ENCODE measurements at places on chromosomes 1 and 21.

DNA sequence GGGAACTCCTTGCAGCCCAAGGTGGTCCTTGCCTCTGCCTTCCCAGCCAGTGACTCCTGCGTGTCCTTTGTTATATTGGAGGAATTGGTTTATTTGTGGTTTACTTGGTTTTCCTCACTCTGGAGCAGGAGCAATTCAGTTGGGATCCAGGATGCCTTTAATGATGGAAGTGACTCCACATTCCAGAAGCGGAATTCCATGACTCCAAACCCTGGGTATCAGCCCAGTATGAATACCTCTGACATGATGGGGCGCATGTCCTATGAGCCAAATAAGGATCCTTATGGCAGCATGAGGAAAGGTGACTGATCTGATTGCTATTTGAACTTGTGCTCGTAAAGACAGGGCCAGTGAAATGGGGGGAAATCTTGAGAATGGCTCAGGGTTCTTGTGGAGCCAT is 15.1 kb upstream of the PIGV start:
- DNase-seq, result no peak

DNA sequence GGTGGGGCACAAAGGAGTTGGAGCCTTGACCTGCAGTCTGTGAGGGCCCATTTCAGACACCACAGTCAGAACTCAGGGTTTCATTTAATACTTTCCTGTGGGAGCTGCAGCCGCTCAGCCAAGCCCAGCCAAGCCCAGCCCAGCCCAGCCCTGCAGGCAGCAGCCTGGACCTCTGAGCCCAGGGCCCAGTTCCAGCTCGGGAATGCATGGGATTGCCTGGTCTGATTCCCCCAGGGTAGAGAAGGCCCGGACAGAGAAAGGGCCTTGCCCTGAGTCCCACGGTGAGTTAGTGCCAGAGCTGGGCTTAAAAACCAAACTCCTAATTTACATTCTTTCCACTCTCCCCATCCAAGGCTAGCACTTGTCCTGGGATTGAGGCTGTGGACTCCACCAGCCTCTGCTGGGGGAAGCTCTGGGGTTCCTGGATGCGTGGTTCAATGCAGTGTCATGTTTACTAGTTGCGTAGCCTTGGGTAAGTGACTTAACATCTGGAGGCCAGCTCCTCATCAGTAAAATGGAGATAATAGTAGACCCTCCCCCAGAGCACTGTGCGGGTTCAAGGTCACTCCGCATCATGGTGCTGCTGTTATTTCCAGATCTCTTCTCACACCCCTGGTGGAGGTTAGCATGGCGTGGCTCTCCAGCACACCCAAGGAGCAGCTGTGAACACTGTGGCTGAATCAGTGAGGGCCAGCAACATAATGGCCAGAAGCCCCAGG is 29.2 kb upstream of the PKP1 start:
- DNase-seq, result no peak

GRCh38 chr21:43297989-43298388 is 128.9 kb downstream of the SIK1 start:
- DNase-seq, result no peak

DNA sequence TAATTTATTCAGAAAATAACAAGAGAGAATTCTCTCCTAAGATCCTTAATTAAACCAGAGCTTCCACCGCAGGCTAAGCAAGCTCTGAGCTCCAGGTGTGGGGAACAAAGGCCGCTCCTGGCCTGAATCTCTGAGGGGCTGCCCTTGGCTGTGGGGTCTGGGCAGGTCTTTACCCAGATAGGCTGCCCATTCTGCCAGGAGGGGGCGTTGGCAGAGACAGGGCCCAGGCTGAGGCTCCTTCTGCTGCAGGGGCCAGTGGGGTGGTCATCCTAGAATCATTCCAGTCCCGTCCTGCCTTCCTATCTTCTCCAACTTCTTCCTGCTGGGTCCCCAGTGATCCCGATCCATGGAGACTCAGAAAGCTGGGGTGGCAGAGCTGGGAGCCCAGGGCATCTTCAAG is 82.9 kb upstream of the POU3F1 start:
- no peak for DNase-seq

GRCh38 chr1:203526130-203526529 is 32.2 kb downstream of the OPTC start:
- no peak for DNase-seq

- DNase-seq, result no peak
These were observed 85.3 kb downstream of the HHIPL2 start for GRCh38 chr1:222462601-222463000.
